ENCODE measurements at places on chromosomes 3 and 15.

GRCh38 chr3:46098319-46098761 is 71.1 kb upstream of the XCR1 start:
- DNase-seq: no peak

DNA sequence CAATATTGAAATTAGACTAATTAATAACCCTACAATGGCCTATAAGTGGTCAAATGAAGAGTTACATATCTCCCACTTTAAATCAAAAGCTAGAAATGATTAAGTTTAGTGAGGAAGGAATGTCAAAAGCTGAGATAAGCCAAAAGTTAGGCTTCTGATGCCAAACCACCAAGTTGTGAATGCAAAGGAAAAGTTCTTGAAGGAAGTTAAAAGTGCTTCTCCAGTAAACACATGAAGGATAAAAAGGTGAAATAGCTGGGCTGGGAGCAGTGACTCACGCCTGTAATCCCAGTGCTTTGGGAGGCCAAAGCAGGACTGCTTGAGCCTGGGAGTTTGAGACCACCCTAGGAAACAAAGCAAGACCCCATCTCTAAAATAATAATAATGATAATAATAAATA is 46.9 kb upstream of the DCUN1D1 start:
- DNase-seq: no peak

GRCh38 chr3:158991146-158991705 is 189.4 kb downstream of the MFSD1 start:
- no peak for DNase-seq

DNA sequence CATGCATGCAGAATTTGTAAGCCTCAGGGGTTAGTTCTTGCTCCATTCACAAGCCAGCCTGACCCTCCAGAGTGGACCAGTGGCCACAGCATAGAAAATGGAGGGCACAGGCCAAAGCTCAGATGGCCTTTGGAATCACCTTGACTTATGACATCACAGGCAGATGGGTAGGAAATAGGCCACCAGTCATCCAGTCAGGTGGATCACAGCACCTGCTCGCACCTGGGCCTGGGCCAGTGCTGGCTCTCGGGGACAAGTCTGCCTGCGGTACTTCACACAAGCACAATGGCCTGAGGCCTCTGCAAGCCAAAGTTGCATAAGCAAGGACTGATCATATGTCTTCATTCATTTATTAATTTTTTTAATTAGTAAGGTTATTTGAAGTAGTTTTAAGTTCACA is 39.3 kb downstream of the PPCDC start:
- no peak for DNase-seq

GRCh38 chr3:117304681-117305080 is 595.1 kb downstream of the TUSC7 start:
- no peak for DNase-seq

- DNase-seq: no peak
Observed at GRCh38 chr3:46351646-46352045, 2.3 kb upstream of the CCR2 start.

GRCh38 chr15:66638377-66638776 is 63.7 kb upstream of the SMAD6 start:
- DNase-seq: no peak

- no peak for DNase-seq
Observed at GRCh38 chr3:127427156-127427555, 139.3 kb upstream of the PRR20G start.

GRCh38 chr3:59677747-59678702 is 628.2 kb upstream of the CFAP20DC start:
- DNase-seq: no peak

GRCh38 chr15:100516643-100517512 is 11.9 kb downstream of the CERS3 start:
- no peak for DNase-seq

DNA sequence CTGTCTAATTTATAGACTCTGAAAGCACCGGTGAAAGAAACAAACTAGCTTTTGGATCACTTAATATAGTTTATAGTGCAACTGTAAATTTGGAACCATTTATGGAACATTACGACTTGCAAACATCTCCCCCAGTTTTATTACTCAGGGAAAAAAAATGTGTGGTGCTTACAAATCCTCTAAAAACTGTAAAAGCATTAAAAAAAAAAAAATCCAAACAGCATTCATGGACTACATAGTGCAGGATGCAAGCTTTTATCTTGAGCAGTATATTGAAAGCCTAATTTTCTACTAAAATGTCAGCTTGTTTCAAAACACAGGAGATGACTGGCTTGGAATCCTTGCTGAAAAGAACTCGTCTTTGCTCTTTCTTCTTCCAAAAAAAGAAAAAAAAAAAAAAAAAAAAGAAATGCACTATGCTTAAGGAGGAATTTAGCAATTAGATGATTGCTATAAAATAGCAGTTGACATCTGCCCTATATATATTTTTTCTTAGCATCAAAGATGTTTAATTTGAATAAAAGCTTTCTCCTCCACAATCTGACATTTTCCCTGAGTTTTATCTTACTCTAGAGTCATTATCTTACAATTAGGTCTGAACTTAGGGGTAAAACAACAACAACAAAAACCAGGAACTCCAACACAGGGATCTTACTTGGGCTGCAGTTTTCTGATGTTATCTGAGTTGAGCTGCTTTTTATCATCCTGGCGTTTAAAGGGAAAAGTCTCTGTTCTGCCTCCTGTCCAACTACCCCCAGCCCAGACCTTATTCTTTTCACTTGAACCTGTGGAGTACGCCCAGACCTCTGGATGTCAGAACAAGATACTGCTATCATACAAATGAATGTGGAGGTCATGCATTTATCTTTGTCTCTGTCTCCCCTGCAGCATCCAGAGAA is 62.6 kb upstream of the PDZRN3 start:
- DNase-seq: no peak

- no peak for DNase-seq
Observed at GRCh38 chr3:58074116-58074715, 66.0 kb downstream of the FLNB start.

- no peak for DNase-seq
Observed at GRCh38 chr15:76376816-76377215, 40.2 kb downstream of the ISL2 start.

- no peak for DNase-seq
Observed at GRCh38 chr15:82397817-82398216, 31.8 kb upstream of the GOLGA6L9 start.

DNA sequence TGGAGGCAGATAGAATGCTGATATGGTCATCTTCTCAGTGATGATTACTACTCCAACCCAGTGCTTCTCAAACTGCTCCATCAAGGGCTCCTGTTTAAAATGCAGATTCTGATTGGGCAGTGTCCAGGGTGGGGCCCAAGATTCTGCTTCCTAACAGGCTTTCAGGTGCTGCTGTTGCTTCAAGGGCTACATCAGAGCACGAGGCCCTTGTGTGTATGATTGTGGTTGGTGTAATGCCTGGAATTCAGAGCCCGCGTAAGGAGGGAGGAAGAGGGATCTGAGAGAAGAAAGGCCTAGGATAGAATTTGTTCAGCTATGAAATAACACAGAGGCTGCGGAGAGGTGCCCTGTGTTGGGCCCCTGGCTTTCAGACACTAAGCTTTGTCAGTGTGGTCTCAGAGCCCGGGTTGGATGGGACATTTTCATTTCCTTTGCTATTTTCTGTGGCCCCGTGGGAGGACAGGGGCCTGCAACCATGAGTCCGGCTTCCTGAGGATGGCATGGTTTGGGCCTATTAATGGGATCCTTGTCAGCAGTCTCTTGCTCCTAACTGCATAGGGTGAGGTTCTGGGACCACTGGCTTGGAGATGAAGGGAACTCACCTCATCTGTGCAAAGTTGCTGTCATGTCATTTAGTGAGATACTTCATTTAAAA is 53.0 kb downstream of the ATP1B3 start:
- DNase-seq: no peak

DNA sequence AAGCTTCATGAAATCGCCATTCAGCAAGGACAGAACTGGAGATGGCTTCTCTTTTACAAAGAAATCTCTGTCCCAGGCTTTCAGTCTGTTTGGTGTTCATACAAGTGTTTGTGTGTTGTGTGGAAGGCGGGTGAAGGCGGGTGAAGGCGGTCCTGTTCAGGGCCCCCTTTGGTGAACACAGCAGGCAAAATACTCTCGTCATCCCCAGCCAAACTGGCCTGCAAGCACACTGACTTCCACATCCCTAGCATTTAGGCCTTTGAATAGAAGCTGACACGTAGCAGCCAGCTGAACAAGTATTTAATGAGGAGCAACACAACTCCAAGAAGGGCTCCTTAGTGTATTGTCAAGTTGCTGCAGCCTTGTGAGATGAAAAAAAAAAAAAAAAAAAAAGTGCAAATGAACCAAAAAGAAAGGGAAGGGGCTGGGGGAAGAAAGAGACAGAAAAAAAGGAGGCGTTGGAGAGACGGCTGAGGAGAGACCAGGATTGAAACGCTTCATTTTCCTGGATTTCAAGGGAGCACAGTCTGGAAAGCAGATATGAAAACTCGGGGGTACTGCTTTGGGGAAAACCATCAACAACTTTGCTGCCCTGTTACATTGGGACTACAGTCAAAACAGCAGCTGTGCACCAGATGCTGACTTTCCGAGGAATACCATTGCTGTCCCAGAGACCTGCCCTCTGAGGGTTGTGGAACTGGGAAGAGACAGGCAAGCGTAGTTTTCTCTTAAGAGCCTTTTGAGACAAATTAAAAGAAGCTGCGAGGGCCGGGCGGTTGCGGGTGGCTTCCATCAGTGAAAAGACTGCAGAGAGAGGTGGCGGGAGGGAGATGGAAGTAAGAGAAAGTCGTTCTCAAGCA is 74.6 kb downstream of the TGFBR2 start:
- no peak for DNase-seq

- no peak for DNase-seq
Observed at GRCh38 chr3:46334741-46335478, 19.0 kb upstream of the CCR2 start.

GRCh38 chr3:117633207-117633606 is 923.6 kb downstream of the TUSC7 start:
- DNase-seq: no peak

DNA sequence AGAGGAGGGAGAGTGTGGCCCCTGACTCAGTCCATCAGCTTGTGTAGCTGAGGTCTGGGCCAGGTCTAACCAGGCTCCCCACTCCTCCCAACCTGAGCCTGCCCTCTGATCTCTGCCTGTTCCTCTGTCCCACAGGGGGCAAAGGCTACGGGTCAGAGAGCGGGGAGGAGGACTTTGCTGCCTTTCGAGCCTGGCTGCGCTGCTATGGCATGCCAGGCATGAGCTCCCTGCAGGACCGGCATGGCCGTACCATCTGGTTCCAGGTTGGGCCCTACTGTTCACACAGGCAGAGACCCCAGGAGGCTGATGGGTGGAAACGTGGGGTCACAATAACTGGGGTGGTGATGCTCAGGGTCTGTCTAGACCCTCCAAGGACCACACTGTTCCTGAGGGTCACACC is 6.8 kb downstream of the NEIL1 start:
- DNase-seq: no peak

DNA sequence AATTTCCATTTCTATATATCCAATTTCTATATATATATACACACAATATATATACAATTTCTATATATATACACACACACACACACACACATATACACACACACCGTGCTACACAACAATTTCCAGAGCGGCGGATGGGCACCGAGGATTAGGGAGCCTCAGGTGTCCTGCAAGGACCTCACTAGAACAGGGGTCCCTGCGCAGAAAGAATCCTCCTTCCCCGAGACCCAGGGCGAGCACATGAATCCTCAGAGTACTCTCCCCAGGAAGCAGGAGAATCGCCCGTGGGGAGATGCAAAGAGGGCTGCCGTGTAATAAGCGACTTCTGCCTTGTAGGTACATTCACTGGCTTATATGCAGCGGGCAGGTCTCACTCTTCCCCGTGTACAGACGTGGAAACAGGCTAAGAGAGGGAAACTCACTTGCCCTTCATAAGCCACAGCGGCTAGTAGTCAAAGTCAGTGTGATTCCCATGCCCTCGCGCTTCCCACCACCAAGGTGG is 467 bp downstream of the PIF1 start:
- DNase-seq: no peak

- DNase-seq: no peak
Observed at GRCh38 chr3:9878700-9879099, 1.4 kb downstream of the CIDEC start.

DNA sequence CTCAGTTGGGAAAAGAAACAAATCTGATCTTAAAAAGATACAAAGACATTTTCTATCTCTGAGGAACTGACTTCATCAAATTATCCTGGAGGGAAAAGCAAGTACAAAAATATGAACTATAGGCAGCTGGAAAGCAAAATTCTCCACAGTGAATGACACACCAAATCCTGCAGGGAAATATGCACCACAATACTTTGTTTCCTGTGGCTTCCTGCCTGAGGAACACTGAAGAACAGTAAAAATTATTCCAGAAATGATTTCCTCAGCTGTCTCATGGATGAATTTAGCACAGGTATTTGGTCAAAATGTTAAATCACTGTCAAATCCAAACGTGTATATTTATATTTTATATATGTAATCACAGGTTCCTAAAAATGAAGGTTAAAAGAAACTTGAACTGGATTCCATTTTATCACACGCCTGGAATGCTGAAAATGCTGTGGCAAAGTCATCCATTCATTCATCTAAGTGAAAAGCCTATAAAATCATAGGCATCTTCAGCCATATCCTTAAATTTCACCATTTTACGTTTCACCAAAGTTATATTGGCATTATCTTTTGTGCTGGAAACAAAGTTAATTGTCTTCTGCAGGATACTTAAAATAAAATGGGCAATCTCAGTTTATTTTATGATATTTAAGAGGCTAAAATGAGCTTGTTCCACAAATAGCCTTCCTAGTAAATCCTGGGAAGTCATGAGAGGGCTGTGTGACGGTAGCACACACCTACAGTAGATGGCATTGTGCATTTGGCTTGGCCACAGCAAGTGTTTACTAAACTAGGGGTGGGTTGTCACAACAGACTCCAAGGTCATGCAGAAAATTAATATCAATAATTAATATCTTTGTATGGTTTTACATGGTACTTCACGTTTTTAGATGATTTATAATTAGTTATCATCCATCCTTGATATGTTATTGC is 19.3 kb upstream of the TSC22D2 start:
- DNase-seq: no peak

- no peak for DNase-seq
Observed at GRCh38 chr3:126308394-126309125, 48.6 kb downstream of the KLF15 start.

- DNase-seq: no peak
Observed at GRCh38 chr3:184307915-184308314, 6.5 kb upstream of the EIF4G1 start.

GRCh38 chr3:17775073-17775472 is 32.6 kb upstream of the TBC1D5 start:
- no peak for DNase-seq

GRCh38 chr15:90095521-90095959 is 6.7 kb downstream of the IDH2 start:
- no peak for DNase-seq

GRCh38 chr3:124510290-124510689 is 220.0 kb upstream of the UMPS start:
- DNase-seq: no peak

DNA sequence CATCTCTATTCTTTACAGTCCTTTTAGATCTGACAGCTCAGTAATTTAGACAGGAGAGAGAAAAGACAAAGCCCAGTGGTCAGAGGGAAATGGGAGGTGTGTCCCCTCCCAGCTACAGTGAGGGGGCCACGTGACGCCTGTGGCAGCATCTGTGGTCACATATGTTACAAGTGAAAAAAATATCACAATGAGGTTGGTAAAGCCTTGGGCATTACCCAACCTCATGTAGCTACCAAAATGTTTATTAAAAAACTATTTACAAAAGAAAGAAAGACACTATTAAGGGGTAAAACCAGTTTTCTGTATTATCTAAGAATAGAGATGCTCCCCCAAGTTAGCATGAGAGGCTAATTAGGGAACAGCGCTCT is 42.9 kb upstream of the PLCL2 start:
- DNase-seq: no peak

- DNase-seq: no peak
Observed at GRCh38 chr15:99176757-99177156, 71.9 kb downstream of the SYNM start.

GRCh38 chr3:60917141-60917540 is 334.1 kb downstream of the FHIT start:
- DNase-seq: no peak
